WTC11 (cell line): ENCODE measurements at places on chromosomes 3 and 15. TPM values are rescaled to one million over a fixed set of nuclear protein-coding genes. Genes with fewer than 3 reads are reported as not detected.
A peak's percentile ranks its signal among the peaks of the same experiment; 100 is the strongest.

MYZAP gene
- total RNA-seq, result 0.60 to 0.73 TPM (median 0.68 TPM) in 3 replicates

PDZRN3 gene
- 7.1 to 9.5 TPM (median 8.8 TPM) in 3 replicates for total RNA-seq

CCDC32 gene
- total RNA-seq, result 12.8 to 15.6 TPM (median 13.7 TPM) in 3 replicates

ADAMTS9 gene
- 1.9 to 3.1 TPM (median 2.6 TPM) in 3 replicates for total RNA-seq

MAGEL2 gene
- 10.7 to 12.4 TPM (median 11.2 TPM) in 3 replicates for total RNA-seq

INKA1 gene
- total RNA-seq, result 1.4 to 2.0 TPM (median 1.5 TPM) in 3 replicates

CSPG4 gene
- total RNA-seq, result 2.9 to 3.6 TPM (median 3.6 TPM) in 3 replicates

FBXO40 gene
- 0.04 to 0.09 TPM (median 0.07 TPM) in 3 replicates for total RNA-seq

CIDEC gene
- not detected in 3 replicates for total RNA-seq

GRCh38 chr3:64224826-64225610, at the start of gene PRICKLE2:
Gene PRICKLE2 (minus strand): TSS chr3:64225466. CDS start chr3:64198927, 26,539 bp downstream.
- H3K27ac ChIP-seq, result peak within 1 kb of the TSS; percentile 87
- peaks cover 55% of the 10 kb centered on the region for H3K4me1 ChIP-seq
- peaks cover 49% of the 10 kb centered on the region for H3K27me3 ChIP-seq
- peak within 1 kb of the TSS; percentile 62 for H3K4me3 ChIP-seq

DNA sequence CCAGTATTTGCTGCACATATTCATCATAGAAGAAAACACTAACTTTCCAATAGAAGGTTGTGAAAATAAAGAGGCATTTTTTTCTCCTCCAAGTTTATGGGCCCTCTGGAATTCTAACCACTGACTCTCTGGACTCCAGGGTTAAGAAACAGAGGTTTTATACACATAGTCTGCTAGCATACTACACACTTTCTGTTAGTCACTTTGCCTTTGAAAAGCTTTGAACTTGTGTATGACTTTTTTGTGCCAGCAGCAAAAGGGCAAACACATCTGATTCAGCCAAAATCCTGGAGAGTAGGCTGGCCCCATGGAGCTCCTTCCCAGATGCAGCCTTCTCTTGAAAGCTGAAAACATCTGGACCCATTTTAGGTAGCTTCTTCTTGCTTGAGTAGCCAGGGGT, 6.2 kb downstream of the ZIC4 start:
- peaks cover 100% of the 10 kb centered on the region for H3K27me3 ChIP-seq
- no peak overlapping the region for H3K4me3 ChIP-seq
- H3K36me3 ChIP-seq, result no peaks in the 10 kb centered on the region
- peaks cover 87% of the 10 kb centered on the region for H3K4me1 ChIP-seq

DNA sequence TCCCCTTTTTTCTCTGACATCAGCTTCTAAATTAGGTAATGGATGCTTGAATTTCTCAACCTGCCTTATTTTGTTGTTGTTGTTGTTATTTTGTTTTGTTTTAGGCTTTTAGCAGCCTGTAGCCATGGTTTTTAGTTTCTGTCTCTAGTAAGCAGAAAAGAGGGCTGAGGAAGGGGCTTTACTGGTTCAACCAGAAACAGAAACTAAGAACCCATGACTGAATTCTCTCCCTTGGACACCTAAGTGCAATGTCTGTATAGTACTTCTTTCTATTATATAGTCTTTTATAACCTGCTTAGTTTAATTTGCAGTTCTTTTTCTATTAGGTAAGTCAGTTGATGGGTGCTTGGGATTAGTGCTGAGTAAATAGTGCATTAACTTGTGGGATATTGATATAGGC, 129.0 kb downstream of the BBX start:
- H3K4me3 ChIP-seq, result no peak overlapping the region
- peaks cover 4% of the 10 kb centered on the region; the same call in 1 of the 2 replicates for H3K4me1 ChIP-seq
- no peak for DNase-seq
- no peaks in the 10 kb centered on the region for H3K27me3 ChIP-seq

DNA sequence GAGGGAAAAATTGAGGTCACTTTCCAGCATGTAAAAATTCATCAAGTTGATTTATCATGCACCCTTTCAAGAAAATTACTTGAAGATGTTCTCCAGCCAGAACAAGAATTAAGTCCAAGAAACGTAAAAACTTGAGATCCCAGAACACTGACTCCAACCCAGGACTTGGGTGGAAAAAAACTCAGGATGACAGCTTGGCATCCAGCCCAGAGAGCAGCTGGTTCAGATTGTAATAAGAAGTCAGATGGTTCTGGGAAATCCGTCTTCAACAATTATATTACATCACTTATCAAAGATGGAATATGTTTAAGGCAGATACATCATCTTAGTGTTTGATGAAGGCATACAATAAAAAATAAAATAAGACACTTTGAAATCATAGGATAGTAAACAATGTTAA, 23.0 kb upstream of the DNAJC13 start:
- 0 out of 2 replicates have a peak overlapping the region, but pooled peaks have one; percentile 14 for H3K27ac ChIP-seq
- peaks cover 16% of the 10 kb centered on the region for H3K36me3 ChIP-seq
- no peak overlapping the region for H3K4me3 ChIP-seq
- no peak for DNase-seq
- no peaks in the 10 kb centered on the region for H3K27me3 ChIP-seq

DNA sequence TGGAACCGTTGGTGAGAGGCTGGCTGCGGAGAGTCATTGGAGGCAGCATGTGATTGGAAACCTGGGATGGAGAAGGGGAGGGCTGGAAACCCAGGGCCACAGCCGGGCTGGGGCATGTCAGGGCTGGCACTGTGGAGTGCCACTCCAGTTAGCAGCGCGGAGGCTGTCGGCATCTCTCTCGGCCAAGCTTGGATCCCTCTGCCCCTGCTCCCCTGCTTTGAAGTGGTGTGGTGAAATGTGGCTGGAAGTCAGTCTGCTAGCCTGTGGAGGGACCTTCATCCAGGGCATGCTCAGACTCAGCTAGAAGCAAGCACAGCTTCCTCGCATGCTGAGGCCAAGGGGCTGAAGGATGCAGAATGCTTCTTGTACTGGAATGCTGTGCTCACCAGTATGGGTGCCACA, 13.5 kb downstream of the SLCO3A1 start:
- peaks cover 8% of the 10 kb centered on the region for H3K36me3 ChIP-seq
- no peak overlapping the region for H3K4me3 ChIP-seq
- 0 out of 2 replicates have a peak overlapping the region, but pooled peaks have one; percentile 10 for H3K27ac ChIP-seq
- DNase-seq, result no peak
- H3K27me3 ChIP-seq, result no peaks in the 10 kb centered on the region
- peaks cover 38% of the 10 kb centered on the region for H3K4me1 ChIP-seq

DNA sequence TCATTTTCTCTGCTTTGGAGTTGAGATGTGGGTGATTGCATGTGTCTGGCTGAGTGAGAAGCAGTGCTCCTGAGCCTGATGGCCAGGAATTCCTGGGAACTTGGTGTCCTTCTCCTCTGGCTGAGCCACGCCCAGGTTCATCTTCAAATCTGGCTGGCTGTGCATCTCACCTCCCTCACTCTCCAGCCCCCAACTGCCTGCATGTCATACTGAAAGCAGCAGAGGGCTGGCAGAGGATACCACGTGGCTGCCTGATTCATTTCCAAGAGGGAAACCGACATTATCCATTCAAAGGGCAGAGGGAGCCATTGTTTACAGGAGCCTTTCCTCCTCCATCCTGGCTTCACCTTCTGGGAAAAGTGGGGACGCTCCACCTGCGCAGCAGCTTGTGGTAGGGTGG, 57.4 kb downstream of the ABHD5 start:
- peaks cover 3% of the 10 kb centered on the region; the same call in 1 of the 2 replicates for H3K27me3 ChIP-seq
- no peak for DNase-seq
- no peak overlapping the region for H3K4me3 ChIP-seq
- H3K4me1 ChIP-seq, result peaks cover 8% of the 10 kb centered on the region
- no peak overlapping the region for H3K27ac ChIP-seq

DNA sequence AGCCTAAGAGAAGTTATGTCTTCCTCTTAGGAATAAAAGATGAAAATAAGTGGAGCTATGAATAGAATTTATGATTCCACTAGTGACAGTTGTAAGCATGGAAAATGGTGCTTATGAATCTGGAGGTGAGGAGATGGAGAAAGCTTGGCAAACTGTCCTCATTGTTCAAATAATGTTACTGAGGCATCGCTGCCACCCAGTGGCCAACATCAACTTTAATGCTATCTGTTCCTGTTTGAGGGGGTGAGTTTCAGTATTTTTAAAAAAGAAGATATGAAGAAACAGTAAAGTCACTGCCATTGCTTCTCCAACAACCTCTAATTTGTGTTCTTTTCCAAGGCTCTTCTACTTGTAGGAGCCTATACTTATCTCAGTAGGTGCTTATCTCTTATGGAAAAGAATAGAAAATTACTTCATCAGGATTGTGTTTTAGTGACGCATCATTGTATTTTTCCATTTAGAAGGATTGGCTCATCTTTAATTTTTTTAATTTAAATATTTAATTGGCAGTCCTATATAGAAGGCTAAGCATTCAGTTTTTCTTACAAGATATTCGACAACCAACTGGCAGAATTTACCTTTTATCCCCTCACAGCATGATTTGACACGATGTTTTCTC, 260.4 kb upstream of the P2RY1 start:
- H3K27ac ChIP-seq, result no peak overlapping the region
- H3K4me3 ChIP-seq, result no peak overlapping the region
- H3K27me3 ChIP-seq, result no peaks in the 10 kb centered on the region
- peaks cover 20% of the 10 kb centered on the region for H3K4me1 ChIP-seq
- DNase-seq, result peak; percentile 47

- H3K4me1 ChIP-seq, result peaks cover 20% of the 10 kb centered on the region
- no peak for DNase-seq
- no peaks in the 10 kb centered on the region; the same call in 1 of the 2 replicates for H3K27me3 ChIP-seq
- no peak overlapping the region for H3K27ac ChIP-seq
These were observed 7.3 kb downstream of the MCTP2 start for GRCh38 chr15:94238539-94239118.

GRCh38 chr3:171226794-171227193, 200.3 kb upstream of the SLC2A2 start:
- H3K4me3 ChIP-seq, result no peak overlapping the region
- H3K4me1 ChIP-seq, result peaks cover 28% of the 10 kb centered on the region

GRCh38 chr3:182469086-182469485, 324.2 kb upstream of the ATP11B start:
- no peaks in the 10 kb centered on the region for H3K27me3 ChIP-seq
- no peak for DNase-seq
- H3K4me3 ChIP-seq, result no peak overlapping the region
- H3K36me3 ChIP-seq, result no peaks in the 10 kb centered on the region

GRCh38 chr3:107297597-107297996, 79.6 kb upstream of the CCDC54 start:
- no peaks in the 10 kb centered on the region for H3K27me3 ChIP-seq
- no peak overlapping the region for H3K4me3 ChIP-seq

DNA sequence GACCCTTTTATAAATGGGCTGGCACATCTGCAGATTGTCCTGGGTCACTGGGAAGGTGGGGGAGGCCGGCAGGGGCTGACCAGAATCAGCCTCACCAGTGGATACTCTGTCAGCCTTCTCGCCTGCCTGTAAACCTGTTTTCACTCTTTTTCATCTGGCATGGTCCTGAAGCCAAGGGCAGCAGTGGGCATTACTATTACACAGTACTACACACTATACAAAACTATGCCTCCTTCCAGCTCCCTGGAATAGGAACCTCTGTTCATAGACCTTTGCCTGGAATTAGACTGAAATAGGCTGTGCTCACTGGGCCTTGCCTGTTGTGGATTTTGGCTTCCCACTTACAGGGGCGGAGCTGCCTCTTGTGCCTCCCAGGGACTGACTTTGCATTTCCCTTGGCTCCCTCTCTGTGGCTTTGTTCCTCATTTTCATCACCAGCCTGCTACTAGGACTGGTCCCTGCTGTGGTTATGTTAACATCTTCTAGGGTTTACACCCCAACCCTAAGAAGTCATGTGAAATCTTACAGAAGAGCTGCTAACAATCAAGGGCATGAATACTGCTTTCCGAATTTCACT, 120.7 kb downstream of the FNDC3B start:
- H3K27me3 ChIP-seq, result no peaks in the 10 kb centered on the region
- peak overlapping the region; percentile 49 for H3K27ac ChIP-seq
- DNase-seq, result no peak

DNA sequence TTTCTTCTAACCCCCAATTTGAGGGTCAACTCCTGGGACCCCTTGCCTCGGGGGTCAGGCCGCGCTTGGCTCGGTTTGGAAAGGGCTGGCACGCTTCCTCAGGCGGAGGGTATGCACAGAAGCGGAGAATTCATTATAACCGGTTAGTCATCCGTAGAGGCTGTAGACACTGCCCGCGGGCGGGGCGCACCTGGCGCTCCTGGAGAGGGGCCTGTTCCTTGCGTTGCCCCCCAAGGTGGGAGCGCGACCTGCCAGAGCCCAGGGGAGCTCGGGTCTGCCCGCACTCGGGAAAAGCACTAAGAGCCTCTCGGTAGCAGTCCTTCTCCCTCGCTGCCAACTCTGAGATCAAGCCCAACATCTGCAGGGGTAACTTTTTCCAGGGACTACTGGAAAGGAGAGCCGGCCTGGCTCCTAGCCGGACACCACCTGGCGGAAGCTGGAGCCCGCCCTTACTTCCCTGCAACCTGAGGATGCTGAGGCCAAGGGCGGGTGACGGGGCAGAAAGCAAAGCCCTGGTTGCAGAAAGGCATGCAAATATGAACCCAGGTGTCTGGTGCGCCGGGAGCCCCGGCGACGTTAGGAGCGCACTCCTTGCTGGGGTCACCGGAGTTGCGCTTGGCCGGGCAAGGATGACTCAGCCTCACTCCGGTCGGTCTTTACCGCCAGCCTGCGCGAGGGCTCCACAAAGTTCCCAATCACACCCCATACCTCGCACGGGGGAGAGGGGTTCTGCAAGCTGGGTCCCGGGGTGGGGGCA, 1.5 kb upstream of the CACNA2D3 start:
- H3K4me3 ChIP-seq, result peak overlapping the region; percentile 75
- H3K4me1 ChIP-seq, result peaks cover 33% of the 10 kb centered on the region
- H3K36me3 ChIP-seq, result peaks cover 8% of the 10 kb centered on the region
- peak; percentile 59 for DNase-seq
- peaks cover 72% of the 10 kb centered on the region for H3K27me3 ChIP-seq
- no peak overlapping the region for H3K27ac ChIP-seq

GRCh38 chr15:77311618-77312398, 108.1 kb downstream of the PEAK1 start:
- H3K4me1 ChIP-seq, result peaks cover 34% of the 10 kb centered on the region
- H3K36me3 ChIP-seq, result no peaks in the 10 kb centered on the region
- no peak for DNase-seq
- H3K4me3 ChIP-seq, result no peak overlapping the region
- no peaks in the 10 kb centered on the region for H3K27me3 ChIP-seq

DNA sequence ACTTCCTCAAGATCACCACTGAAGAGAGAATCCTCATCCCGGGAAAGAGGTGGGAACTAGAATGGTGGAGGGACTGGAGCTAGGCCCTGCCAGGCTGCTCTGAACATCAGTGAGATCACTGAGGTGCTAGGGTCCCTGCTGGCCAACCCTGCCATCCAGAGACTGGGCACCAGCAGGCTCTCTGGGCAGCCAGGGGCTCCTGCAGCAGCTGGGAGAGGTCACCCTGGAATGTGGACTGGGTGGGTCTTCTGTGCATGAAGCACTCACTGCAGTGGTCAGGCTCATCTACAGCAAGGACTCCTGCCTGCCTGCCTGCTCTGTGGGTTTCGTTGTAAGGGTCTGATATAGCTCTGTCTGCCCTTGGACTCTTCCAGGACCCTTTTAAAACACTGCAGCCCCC, 24.9 kb downstream of the ALS2CL start:
- no peaks in the 10 kb centered on the region; the same call in 1 of the 2 replicates for H3K36me3 ChIP-seq
- no peak overlapping the region for H3K27ac ChIP-seq
- H3K27me3 ChIP-seq, result no peaks in the 10 kb centered on the region; the same call in 1 of the 2 replicates

- no peak for DNase-seq
- H3K4me1 ChIP-seq, result peaks cover 9% of the 10 kb centered on the region
- H3K36me3 ChIP-seq, result no peaks in the 10 kb centered on the region
- H3K4me3 ChIP-seq, result no peak overlapping the region
- no peak overlapping the region for H3K27ac ChIP-seq
These were observed 71.6 kb downstream of the KAT2B start for GRCh38 chr3:20111836-20112235.
